ENCODE measurements at places on chromosomes 3 and 15.

DNA sequence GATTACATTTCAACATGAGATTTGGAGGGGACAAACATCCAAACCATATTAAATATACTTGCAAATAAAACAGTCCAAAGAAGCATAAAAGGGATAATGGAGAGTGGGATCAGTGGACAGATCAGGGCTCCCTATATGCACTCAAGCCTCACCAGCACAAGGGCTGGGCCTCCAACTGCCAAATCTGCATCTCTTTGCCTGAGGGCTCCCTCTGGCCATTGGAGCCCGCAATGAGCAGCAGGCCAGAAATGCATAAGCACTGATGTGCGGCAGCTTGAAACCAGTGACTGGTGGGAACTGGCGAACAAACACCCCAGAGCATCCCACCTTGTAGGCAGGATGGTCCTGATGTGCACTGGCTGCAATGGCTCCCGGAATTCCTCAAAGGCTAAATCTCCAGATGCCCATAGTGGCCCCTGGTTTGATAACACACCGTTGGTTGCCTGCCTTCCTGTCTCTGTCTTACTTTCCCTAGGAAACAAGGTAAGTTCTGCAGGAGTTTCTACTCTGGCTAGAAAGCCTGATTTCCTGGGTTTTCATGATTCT, 55.9 kb upstream of the POMGNT2 start:
- no peaks in the 10 kb centered on the region for H3K36me3 ChIP-seq
- no peak overlapping the region for H3K4me3 ChIP-seq
- peaks cover 16% of the 10 kb centered on the region for H3K4me1 ChIP-seq
- no peak for DNase-seq

- no peak overlapping the region for H3K4me3 ChIP-seq
- no peak for DNase-seq
- H3K4me1 ChIP-seq, result no peaks in the 10 kb centered on the region
- H3K27ac ChIP-seq, result no peak overlapping the region
- no peaks in the 10 kb centered on the region for H3K36me3 ChIP-seq
Observed at GRCh38 chr15:48449734-48450133, 118.5 kb downstream of the DUT start.

DNA sequence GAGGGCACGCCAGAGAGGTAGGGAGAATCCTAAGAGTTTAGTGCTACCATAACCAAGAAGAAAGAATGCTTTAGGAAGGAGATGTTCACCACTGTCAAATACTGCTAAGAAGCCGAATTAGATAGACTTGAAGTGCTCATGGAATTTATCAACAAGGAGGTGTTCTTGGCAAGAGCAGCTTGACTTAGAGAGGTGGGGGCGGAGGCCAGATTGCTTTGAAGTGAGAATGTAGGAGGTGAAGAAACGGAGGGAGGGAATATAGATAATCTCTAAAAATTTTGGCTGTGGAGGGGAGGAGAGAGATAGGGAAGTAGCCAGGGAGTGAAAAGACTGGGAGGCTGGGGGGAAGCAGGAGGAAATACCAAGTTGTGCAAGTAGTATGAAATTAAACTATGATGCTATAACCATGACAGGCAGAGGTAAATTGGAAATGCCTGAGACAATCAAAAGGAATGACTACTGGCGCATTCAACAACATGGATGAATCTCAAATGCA, 35.5 kb downstream of the GADL1 start:
- H3K4me1 ChIP-seq, result no peaks in the 10 kb centered on the region
- no peaks in the 10 kb centered on the region for H3K36me3 ChIP-seq
- DNase-seq, result no peak
- no peaks in the 10 kb centered on the region for H3K27me3 ChIP-seq
- no peak overlapping the region for H3K4me3 ChIP-seq

GRCh38 chr3:15223685-15224572, 17.9 kb downstream of the CAPN7 start:
- H3K36me3 ChIP-seq, result peaks cover 64% of the 10 kb centered on the region
- no peak overlapping the region for H3K4me3 ChIP-seq
- DNase-seq, result no peak
- no peaks in the 10 kb centered on the region for H3K4me1 ChIP-seq
- H3K27me3 ChIP-seq, result no peaks in the 10 kb centered on the region

GRCh38 chr15:34275154-34275553, 50.3 kb downstream of the EMC4 start:
- no peaks in the 10 kb centered on the region for H3K4me1 ChIP-seq
- H3K27me3 ChIP-seq, result no peaks in the 10 kb centered on the region
- H3K4me3 ChIP-seq, result no peak overlapping the region
- H3K27ac ChIP-seq, result no peak overlapping the region

DNA sequence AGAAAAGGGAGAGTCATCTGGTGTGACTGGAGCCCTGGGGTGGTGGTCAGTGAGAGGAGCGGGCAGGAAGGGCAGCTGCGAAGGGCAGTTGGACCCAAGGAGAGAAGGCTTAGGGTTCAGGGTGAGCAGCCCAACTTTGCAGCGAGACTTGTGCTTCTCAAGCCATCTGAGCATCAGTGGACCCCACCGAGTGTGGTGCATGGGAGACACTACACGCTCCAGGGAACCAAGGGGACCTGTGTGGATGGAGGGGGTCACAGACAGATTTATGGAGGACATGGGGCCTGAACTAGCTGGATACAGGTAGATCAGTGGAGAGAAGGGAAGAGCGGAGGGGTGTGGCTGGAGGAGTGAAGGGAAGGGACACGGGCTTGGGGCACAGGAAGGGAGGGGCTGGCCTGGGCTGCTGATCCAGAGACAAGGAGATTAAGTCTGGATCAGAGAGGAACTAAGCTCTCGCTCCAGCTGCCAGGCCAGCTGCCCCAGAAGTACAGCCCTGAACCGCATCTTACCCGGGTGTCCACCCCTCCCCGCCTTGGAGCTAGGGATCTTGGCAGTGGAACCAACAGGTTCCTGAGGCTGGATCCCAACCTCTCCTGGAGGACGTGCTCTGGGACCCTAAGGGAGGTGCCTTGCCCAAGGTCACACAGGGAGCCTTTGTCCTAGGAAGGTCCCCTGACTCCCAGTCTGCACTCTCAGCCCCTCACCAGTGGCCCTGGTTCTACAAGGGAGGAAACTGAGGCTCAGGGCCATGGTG, 120.5 kb downstream of the CORO2B start:
- H3K27me3 ChIP-seq, result no peaks in the 10 kb centered on the region
- H3K4me3 ChIP-seq, result no peak overlapping the region
- no peak overlapping the region for H3K27ac ChIP-seq
- no peak for DNase-seq

DNA sequence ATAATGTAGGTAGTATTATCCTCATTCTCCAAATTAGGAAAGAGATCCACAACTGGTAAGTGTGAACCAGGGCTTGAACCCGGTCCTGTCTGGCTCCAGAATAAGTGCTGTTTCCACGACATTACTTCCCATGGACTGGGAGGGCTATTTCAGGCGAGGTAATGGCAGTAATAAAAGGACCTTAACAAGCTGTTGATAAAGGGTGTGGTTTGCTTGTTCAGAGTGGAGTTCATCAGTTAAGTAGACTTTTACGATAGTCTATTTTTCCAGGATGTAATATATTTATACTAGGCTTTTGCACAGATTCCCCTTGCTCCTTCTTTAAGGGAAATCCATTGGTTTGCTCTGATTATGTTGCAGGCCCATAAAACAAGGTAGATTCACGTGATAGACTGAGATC, 88.4 kb upstream of the TNFAIP8L3 start:
- H3K27ac ChIP-seq, result no peak overlapping the region
- no peak overlapping the region for H3K4me3 ChIP-seq
- no peaks in the 10 kb centered on the region for H3K4me1 ChIP-seq

DNA sequence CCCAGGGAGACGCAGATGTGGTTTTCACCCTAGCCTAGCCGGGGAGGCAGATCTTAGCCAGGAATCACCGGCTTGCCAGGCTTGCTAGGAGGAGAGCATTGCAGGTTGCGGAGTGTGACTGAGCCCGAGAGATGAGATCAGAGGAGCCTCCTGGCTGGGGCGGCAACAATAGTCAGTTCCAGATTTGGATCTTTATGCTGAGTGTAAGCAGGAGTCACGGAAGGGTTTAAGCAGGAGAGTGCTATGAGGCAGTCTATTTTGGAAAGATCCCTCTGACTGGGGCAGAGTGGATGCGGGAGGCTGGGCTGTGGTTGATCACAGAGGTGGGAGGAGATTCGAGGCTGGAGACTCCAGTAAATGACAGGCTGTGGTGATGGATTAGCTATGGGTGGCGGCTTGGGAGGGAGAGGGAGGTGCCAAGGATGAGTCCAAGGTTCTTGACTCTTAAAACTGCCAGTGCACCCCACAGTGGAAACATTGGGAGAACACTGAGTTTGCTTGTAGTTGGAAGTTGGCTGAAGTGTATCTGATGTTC, 10.4 kb upstream of the BAHD1 start:
- H3K27ac ChIP-seq, result no peak overlapping the region
- no peak for DNase-seq
- H3K4me1 ChIP-seq, result peaks cover 1% of the 10 kb centered on the region

DNA sequence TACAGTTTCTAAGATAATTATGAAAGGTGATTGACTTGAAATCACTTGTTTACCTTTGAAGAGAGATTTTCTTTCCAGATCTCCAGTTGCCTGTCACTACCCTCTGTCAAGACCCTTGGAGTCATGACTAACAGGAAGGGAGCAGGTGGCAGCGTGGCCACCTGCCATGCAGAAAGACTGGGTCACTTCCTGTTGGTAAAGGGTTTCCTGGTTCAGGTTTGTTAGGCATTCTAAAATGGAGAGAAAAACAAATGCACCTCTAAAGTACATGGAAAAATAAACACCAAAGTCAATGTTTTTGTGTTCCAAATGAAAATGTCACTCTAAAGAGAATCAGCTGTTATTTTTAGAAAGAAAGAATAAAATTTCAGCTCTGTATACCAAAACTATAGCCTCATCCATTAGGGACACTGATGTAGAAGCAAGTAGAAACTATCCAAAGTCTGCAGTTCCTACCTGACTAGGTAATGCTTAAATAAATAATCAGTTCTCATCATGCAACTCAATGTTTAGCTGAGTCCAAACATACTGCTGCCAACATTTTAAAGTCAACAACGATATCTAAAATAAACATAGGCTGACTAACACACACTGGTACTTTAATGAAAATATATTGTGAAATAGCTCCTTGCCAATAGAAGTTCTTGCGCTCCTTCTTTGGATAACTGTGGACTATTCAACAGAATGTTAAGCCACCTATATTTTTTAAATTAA, 23.9 kb upstream of the TM4SF1 start:
- DNase-seq, result no peak
- no peak overlapping the region for H3K4me3 ChIP-seq

DNA sequence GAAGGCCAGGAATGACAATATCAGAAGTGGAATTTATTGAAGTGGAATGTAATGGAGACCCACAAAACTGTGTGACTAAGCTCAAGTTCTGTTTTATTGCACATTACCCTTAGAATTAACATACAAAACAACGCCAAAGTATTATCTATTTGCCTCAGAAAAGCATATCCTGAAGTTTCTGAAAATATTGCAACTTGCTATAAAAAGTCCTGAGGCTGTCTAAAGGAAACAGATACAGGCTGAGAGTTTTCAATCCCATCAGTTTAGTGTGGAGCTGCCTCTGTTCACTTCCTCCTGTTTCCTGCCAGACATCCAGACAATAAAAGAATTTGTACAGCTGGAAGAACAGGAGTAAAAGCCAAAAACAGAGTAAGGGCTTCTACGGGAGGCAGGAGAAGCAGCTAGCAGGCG, 108.8 kb downstream of the FBN1 start:
- H3K4me1 ChIP-seq, result no peaks in the 10 kb centered on the region
- no peaks in the 10 kb centered on the region for H3K36me3 ChIP-seq
- H3K27me3 ChIP-seq, result no peaks in the 10 kb centered on the region
- no peak overlapping the region for H3K4me3 ChIP-seq

DNA sequence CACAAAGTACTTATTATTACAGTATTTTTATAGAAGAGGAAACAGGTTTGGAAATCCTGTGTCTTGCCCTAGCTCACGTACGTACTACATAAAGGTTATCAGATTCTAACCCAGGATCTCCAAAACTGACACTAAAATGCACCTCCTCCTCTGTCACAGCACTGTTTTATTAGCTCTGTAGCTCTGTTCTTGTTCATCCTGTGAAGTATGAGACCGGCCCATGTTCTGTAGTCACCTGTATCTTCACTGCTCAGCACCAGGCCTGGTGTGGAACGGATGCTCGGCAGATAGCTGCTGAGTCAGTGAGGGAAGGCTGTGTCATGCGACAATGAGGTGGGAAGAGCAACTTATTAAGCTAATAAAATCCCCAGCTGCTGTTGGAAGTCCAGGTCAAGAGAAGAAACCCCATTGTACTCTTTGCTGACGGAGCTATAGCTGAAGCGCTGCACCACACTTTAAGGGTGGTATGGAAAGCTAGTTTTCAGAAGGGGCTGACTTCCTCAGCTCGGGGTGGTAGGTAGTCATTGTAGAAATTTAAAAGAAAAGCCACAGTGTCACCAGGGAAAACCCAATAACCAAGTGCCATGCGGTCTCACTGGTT, 22.8 kb downstream of the BCL2A1 start:
- no peak overlapping the region for H3K4me3 ChIP-seq
- no peak overlapping the region for H3K27ac ChIP-seq
- DNase-seq, result no peak
- no peaks in the 10 kb centered on the region for H3K27me3 ChIP-seq

DNA sequence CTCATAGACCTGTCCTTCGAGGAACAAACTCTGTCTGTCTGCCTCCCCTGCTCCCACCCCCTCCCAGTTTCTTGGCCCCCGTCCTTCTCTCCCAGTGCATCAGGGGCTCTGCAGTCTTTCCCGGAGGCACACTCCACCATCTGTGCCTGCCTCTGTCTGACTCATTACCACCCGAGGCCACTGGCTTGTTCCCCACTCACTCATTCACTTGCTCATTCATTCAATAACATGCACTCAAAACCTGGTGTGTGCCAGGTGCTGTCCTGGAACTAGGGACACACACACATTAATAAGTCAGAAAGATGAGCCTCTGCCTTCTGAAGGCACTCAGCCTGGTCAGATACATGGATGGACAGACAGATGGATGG, 12.4 kb downstream of the AMIGO3 start:
- no peak overlapping the region for H3K27ac ChIP-seq
- H3K27me3 ChIP-seq, result no peaks in the 10 kb centered on the region
- no peak overlapping the region for H3K4me3 ChIP-seq
- DNase-seq, result no peak
- no peaks in the 10 kb centered on the region for H3K4me1 ChIP-seq

GRCh38 chr3:110198717-110199587, 861.6 kb upstream of the DPPA4 start:
- no peaks in the 10 kb centered on the region for H3K27me3 ChIP-seq
- no peaks in the 10 kb centered on the region for H3K4me1 ChIP-seq

- H3K4me1 ChIP-seq, result peaks cover 6% of the 10 kb centered on the region
- H3K27me3 ChIP-seq, result no peaks in the 10 kb centered on the region
- DNase-seq, result no peak
Observed at GRCh38 chr3:51441282-51442030, 50.4 kb downstream of the RBM15B start.

- H3K27me3 ChIP-seq, result no peaks in the 10 kb centered on the region
- no peak overlapping the region for H3K27ac ChIP-seq
- no peaks in the 10 kb centered on the region for H3K36me3 ChIP-seq
- no peaks in the 10 kb centered on the region for H3K4me1 ChIP-seq
- DNase-seq, result no peak
- H3K4me3 ChIP-seq, result no peak overlapping the region
Observed at GRCh38 chr3:189563853-189564563, 67.2 kb upstream of the TP63 start.

DNA sequence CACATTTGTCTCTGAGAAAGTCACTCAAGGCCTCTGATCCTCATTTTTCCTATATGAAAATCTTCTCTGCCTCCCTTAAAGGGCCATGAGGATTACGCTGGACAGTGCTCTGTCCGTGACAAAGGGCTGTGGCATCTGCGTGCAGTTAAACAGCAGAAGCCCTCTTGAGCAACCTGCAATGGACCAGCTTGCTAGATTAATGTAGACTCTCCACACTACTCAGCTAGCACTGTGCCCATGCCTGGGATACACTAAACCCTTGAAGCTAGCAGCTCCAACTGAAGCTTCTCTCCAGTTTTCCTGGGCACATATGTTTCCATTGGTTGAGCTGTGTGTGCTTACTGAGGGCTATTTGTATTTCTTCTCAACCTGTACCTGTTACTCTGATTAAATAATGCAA, 303.8 kb downstream of the RPLP1 start:
- peaks cover 69% of the 10 kb centered on the region for H3K4me1 ChIP-seq
- DNase-seq, result no peak
- no peak overlapping the region for H3K4me3 ChIP-seq
